Kasumi-1 (cell line): ENCODE measurements at places on chromosomes 12 and 14.

DNA sequence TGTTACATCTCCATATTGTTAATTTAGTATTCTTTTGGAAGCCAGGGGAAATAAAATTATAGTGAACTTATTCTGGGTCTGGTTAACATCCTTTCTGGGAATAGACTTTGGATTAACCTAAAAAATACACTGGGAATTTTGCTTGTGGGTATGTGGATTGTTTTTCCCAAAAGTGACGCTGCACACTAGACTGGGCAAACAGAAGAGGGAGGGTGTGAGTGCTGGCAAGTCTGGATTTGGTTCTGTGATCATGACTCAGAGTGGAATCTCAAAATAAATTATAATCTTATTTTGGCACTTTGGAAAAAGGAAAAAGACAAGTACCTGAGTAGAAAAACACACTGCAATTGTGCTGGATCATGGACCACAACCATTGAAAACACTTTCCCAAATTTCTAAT is 15.2 kb upstream of the LUM start:
- no peak for DNase-seq

DNA sequence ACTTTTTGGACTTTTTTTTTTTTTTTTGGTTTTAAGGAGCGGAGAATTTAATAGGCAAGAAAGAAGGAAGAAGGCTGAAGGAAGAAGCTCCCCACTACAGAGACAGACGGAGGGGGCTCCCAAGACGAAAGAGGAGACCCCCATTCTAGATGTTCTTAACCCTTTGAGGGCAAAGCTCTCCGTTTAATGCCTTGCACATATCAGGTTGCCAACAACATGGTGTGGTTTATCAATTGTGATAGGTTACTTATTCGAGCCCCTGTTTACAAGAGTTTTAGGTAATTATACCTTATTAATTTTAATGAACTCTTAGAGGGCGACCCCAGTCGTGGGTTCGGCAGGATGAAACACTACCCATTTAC is 1.2 kb upstream of the FBXO33 start:
- DNase-seq = no peak

GRCh38 chr14:26088275-26088674 is 509.6 kb downstream of the NOVA1 start:
- no peak for DNase-seq

DNA sequence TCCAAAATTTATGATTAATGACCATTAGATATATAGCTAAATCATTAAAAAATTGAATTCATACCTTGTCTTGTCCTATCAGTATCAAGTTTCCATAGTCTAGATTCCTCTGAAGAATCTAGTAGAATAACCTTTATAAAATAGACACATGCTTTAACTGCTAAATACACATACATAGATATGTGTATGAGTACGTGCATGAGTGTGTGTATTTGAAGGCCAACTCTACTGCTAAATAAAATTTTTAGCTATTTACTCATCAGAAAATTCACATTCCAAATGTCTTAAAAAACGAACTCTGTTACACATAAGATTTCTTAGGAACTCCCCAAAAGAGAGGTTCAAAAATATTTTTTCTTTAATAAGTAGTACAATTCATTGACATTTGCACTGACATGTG is 233.0 kb downstream of the SSPN start:
- no peak for DNase-seq

GRCh38 chr12:126960709-126961108 is 1306.3 kb upstream of the TMEM132C start:
- DNase-seq = no peak

GRCh38 chr14:46571970-46572369 is 79.6 kb downstream of the RPL10L start:
- no peak for DNase-seq

DNA sequence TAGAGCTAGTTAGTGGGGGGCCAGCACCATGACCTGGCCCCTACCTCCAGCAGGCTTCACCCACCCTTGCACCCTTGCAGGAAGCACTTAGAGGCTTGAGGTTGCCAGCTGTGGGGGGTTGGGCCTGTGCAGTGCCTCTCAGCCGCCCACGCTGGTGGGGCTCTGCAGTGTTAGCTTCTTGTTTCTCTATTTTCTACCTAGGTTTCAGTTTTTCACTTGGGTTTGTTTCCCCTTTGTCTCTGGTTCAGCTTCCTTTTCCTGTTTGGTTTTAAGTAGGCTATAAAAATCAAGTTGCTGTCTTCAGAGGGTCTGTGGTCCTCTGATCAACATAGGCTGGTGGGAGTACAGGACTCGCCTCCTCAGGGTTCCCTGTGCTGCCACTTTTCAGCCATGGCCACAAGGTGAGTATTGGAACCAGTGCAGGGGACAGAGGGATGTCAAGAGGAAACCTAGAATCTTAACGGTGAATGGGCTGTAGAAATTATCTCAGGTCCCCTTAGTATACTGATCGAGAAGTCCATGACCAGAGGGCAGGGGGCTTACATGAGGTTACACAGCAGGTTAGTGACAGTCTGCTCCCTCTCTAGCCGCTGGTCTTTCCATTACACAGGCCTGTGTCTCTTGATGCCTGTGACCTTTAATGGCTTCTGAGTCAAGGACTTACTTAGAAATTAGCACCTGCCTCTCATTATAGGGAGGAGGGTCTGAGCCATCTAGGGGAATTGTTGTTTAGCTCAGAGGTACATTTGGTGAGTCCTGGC is at the start of gene EVL:
EVL (plus strand) TSS at position 312 of the 761 bp plus-strand sequence; CDS start at position 391, 79 bp downstream.
- peak; percentile 84 for DNase-seq

- no peak for DNase-seq
Measured at GRCh38 chr14:101004954-101005353, 101.4 kb upstream of the RTL1 start.
